Stimulated activated CD8-positive, alpha-beta memory T cell treated with anti-CD3 and anti-CD28 coated beads, Interleukin-4, amount 100 ng/mL, for 4 hours (primary cell): ENCODE measurements at places on chromosomes 4 and X.

DNA sequence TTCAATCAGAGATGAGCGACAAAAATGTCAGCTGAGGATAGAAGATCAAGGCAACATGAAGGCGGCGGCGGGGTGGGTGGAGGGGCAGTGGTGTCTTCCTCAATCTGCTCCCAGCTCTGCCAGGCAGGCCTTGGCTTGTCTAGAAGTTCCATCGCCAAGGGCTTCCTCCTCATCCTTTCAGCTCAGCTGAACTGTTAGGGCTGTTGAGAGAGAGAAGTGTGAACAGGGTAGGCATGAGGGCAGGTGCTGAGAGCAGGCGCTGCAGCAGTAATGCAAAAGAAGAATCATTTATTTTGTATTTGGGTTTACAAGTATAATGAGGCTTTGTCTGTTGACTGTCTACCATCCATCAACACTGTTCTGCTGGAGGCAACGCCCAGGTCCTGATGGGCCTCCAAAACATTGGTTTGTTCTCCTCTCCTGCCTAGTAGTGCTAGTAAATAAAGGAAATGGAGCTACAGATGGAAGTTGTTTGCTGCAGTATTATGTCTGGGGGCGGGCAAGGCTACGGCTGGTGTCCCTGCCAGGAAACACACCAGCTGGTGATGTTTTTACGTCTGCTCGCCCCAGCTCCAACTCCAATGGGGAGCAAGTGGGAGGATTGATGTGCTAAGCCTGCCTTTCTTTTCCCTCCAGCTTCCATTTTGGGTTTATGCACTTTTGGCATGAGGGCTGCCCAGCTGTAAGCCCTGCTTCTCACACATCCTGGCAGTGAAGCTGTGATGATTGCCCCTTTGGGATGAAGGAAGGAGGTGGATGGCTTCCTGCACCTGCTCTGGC, 139.4 kb upstream of the BOD1L1 start:
- DNase-seq, result no peak

- DNase-seq, result no peak
These were observed 135.3 kb upstream of the MAP9 start for GRCh38 chr4:155512046-155512445.

DNA sequence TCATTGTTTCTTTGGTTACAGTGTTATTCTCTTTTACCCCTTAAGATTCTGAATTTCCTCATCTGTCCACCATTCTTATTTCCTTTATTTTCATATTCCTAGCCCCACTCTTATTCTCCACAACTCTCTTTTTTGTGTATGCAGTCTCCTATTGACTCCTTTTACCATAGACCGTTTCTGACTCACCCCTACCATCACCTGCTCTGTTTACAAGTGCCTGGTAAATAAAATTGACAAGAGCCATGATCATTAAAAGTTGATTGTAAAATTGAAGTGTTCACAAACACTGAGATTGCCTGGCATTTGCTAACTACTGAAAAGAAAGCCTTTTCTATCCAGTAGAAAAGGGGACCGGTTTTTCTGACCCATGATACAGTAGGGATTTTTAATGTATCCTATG, 54.4 kb downstream of the MRPL1 start:
- DNase-seq, result no peak

DNA sequence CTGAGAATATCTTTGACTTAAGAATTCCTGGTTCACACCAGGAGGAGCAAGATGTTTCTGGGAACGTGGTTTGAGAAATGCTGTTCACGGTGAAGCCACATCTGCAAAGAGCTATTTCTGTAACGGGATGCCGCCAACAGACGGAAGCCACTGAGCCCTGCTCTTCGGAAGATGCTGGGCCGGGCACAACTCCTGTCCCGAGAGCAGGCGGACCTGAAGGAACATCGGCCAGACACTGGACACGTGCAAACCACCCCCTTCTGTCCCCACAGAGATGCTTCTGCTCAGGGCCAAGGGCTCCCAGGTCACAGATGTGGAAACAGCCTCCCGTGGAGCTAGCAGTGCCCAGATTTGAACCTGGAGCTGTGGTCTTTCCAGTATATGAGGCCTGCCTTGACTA, 24.3 kb downstream of the HMX1 start:
- no peak for DNase-seq

DNA sequence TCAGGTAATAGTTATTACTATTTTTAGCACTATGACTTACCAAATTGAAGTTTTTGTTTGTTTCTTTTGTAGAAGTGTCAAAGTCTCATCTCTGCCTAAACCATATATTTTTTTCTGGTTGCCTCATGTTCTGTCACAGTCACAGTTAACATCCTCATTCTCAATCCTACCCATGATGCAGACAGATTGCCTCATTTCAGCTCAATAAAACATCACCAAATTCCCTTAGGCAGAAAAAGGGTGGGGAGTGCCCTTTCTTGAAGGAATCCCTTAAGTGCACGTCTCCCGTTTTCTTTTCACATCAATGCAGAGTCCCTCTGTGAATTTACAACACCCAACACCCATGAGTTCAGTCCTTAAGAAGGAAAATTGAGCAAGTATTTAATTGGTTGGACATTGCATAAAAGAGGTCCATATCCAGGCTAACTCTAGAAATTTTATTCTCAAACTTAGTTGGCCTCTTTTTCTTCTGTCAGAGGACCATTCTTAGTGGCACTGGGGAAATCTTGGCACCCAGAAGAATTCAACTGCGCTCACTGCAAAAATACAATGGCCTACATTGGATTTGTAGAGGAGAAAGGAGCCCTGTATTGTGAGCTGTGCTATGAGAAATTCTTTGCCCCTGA, 103.7 kb upstream of the BMPR1B start:
- DNase-seq, result no peak

DNA sequence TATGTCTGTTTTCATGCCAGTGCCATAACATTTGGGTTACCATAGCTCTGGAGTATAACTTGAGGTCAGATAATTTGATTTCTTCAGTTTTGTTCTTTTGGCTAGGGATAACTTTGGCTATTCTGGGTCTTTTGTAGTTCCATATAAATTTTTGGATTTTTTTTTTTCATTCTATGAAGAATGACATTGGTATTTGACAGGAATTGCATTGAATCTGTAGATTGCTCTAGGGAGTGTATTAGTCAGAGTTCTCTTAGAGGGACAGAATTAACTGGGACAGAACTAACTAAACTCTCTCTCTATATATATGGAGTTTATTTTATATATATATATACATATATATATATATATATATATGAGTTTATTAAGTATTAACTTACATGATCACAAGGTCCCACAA, 32.2 kb upstream of the SLIT2 start:
- DNase-seq, result no peak
